ENCODE measurements at places on chromosomes 12 and 14.
A peak's percentile ranks its signal among the peaks of the same experiment; 100 is the strongest.

DNA sequence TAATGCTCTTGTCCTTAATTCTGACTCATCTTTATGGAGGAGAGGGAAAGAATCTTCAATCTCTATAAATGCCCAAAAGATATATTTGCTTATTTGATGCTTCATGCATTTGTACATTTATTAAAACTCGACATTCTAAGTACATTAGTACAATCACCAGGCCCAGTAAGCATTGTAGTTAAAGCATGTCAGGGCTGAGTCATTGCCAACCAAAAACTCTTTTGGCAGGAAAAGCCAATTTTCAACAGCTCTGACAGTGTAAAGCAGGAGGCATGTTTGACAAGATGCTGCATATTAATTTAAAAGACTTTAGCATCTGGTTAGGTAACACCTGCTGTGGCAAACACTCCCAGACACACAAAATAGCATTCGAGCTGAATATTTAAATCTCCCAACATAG is 290.9 kb downstream of the PPFIA2 start:
- DNase-seq, result peak; percentile 1

DNA sequence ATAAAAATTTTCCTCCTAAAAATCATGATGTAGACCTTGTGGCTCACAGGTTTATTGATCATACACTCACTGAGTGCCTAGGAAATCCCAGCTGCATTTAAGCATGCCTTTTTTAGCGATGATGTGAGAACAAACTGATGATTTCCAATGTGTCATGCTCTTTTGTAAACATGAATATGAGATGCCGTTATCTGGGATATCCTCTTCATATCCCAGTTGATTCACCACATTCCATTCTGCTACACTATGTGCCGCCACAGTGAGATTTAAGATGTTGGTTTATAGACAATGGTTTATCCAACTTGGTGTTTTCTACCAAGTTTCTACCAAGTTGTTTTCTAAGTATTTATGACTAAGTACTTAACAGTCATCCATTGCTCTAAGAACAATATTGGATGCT is 5.2 kb downstream of the OR4E1 start:
- DNase-seq, result no peak

- no peak for DNase-seq
Measured at GRCh38 chr12:47814539-47815170, 5.0 kb downstream of the HDAC7 start.

- DNase-seq, result no peak
Measured at GRCh38 chr12:110733900-110734299, 8.8 kb downstream of the PPP1CC start.

- DNase-seq, result no peak
Measured at GRCh38 chr12:46499226-46499625, 126.7 kb upstream of the SLC38A2 start.

DNA sequence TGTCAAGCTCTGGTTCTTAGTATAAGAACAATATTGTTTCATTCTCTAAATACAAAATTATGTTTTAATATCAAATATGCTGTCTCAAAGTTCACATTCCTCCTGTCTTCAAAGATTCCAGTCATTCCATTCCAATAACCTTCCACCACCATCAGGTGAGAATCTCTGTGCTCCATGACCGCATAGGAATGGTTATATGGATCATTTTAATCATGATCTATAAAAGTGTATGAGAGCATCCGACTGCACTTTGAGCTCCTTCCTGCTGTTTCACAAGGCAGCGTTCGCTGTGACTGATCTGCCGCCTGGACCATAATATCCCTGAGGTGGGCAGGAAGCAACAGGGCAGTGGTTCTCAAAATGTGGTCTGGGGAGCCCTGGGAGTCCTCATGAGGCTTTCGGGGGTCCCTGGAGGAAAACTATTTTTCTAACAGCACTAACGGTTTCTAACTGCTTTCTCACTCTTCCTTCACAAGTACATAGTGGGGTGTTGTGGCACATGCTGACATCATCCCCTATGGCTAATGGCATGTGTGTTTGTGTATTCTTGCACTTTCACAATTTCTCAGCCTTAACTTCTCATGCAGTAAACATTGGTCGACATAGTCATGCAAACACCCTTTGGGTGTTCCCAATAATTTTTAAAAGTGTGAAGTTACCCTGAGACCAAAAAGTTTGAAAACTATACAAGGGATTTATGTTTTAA is 137.4 kb downstream of the ANO2 start:
- no peak for DNase-seq

DNA sequence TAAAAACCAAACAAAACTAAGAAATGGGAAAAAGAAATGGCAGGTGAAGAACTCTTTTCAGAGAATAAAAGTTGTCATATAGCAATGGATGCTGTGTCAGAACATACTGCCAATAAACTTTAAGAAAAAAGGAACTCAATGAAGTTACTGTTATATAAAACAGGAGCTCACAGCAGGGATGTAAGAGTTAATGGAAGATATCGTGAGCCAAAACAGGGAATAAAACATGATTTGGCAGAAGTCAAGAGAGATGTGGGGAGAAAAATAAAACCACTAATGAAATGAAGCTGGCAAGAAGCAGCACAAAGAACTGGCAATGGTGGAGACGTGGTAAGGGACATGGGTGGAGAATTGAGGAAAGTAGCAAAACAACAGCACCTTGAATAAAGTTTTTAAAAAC is 61.0 kb downstream of the TAOK3 start:
- DNase-seq, result no peak

- no peak for DNase-seq
Measured at GRCh38 chr12:97552410-97553121, 90.0 kb downstream of the RMST start.

GRCh38 chr12:114851981-114852380 is 168.0 kb upstream of the TBX3 start:
- DNase-seq, result no peak

DNA sequence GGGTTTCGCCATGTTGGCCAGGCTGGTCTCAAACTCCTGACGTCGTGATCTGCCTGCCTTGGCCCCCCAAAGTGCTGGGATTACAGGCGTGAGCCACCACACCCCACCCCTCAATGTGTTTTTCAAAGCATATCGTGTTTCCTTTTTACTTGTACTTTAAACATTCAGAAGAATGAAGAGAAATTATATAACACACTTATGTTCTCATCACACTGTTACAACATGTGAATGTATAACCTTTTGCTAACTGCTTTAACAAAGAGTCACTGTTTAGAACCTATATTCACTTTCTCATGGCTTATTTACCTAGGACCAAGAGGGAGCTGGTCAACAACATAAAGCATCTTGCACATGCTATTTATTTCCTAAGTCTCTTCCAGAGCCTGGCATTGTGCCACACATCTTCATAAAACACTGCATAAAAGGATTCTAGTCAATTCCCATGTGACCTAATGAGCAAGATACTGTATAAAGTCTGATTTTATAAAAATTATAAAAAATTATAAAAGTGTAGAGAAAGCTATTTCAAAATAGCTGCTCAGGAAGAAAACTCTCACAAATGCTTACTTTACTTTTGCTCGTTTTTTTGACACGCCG is 16.0 kb upstream of the ACTR6 start:
- DNase-seq, result no peak

GRCh38 chr12:2317772-2318171 is 265.0 kb downstream of the CACNA1C start:
- no peak for DNase-seq

- no peak for DNase-seq
Measured at GRCh38 chr12:16165506-16165905, 112.0 kb downstream of the SLC15A5 start.

- peak; percentile 55 for DNase-seq
Measured at GRCh38 chr14:56342494-56342942, 224.3 kb downstream of the PELI2 start.

DNA sequence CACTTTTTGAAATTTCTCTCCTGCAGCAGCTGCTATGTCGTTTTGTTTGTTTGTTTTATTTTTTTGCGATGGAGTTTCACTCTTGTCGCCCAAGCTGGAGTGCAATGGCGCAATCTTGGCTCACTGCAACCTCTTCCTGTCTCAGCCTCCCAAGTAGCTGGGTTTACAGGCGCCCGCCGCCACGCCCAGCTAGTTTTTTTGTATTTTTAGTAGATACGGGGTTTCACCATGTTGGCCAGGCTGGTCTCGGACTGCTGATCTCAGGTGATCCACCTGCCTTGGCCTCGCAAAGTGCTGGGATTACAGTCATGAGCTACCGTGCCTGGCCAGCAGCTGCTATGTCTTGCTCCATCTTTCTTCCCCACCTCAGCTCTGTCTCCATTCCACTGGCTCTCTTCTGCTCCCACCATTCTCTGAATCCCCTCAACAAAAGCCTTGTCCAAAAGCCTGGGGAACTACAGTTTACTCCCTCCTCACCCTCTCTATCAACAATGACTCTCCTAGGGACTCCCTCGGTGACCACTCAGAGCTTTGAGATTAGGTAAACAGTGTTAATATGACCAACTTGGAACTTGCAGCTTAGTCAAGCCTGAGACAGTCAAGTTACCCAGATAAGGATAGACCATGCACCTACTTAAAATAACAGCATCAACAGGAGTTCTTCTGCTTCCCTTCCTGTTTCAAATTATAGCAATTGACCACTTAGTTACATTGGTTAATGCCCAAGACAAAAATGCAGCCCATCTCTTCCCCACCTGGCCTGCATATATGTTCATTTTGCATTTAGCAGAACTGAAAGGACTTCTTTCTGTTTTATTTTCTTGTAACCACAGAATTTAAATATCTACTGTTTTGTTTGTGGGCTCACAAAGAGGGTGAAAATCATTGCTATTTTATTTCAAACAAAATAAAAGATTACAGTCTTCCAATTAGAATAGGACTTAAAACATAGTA is 189.0 kb upstream of the AMIGO2 start:
- DNase-seq, result no peak

DNA sequence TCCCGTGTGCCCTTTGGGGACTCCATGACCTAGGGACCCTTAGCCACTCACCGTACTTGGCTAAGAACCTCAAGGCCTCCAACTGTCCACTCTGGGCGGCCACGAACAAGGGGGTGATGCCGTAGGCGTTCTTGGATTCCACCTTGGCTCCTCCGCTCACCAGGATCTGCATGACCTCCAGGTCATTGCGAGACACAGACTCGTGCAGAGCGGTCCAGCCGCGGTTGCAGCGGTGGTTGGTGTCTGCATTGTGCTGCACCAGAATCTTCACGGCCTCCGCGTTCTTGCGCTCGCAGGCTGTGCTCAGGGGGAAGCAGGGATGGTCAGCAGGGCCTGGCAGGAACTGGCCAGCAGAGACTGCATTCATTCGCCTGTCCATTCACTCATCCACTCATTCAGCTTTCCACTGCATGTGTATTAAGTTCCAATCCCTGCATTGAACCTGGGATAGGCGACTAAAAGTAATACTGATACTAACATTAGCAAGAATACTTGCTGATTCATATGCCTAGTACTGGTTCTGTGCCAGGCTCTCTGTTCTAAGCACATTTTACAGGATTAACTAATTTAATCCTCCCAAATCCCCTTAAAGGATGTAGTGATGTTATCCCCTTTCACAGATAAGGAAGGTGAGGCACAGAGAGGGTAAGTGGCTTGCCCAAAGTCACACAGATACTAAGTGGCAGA is 23.9 kb downstream of the FAM181A start:
- DNase-seq, result no peak

DNA sequence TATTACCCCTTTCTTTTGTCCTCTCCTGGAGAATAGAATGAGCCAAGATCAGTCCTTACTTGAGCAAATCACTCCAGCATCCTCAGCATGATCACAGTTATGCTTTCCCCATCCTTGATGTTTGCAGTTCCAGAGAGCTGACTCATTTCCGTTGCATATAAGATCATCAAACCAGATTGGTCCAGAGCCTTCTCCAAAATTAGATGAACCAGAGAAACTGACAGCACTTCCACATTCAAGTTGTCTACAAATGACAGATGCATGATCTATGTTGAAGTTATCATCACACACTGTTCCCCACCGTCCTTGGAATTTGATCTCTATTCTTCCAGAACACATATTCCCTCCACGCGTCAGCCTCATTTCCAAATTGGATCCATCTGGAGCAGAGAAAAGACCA is 4.8 kb downstream of the CD163 start:
- peak; percentile 80 for DNase-seq

DNA sequence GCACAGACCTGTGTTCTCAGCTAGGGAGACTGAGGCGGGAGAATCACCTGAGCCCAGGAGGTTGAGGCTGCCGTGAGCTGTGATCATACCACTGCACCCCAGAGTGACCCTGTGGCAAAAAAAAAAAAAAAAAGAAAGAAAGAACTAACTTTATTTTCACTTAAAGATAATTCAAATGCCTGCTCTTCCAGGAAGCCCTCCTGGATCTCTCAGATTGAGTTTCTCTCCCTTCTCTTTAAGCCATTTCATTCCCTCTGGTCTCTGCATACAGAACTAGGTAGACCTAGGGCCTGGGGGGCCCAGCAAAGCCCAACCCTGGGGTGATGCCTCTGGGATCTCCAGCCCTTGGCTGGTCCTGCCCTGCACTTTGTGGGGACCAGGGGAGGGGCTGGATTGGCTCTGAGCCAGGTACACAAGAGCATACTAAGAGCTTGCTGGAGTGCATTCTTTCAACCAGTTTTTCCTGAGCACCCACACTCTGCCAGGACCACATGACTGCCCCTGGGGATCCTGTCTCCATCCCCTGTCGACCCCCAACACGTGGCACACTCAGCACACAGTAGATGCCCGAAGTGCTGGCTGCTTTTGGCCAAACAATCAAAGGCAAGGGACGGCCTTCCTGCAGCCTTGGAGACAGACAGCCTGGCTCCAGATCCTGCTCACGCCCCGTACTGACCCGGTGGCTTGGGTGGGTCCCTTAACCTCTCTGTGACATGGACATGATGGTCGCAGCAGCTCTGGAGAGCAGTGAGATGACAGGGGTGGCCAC is 52.7 kb downstream of the CYP46A1 start:
- no peak for DNase-seq

- DNase-seq, result no peak
Measured at GRCh38 chr12:188910-189621, 24.9 kb downstream of the SLC6A12 start.

Data from AG09309 (cell line).